ENCODE measurements at places on chromosomes 13 and 19. TPM values are rescaled to one million over a fixed set of nuclear protein-coding genes. Genes with fewer than 3 reads are reported as not detected.

GRCh38 chr13:34478376-34478775, 463.7 kb upstream of the NBEA start:
- DNase-seq: no peak

GRCh38 chr19:10013834-10014618, 743 bp downstream of the RDH8 start:
- DNase-seq: no peak

- peak; percentile 95 for DNase-seq
These were observed 6.5 kb upstream of the ZNF579 start for GRCh38 chr19:55586976-55587668.

The POSTN gene
- total RNA-seq: 306 TPM

The ISOC2 gene
- 65.0 TPM for total RNA-seq

The NLRP7 gene
- not detected for total RNA-seq

The CD22 gene
- 0.71 TPM for total RNA-seq

The FCHO1 gene
- 1.7 TPM for total RNA-seq

Data from mammary epithelial cell (primary cell).